ENCODE measurements at places on chromosomes 7 and 10.

DNA sequence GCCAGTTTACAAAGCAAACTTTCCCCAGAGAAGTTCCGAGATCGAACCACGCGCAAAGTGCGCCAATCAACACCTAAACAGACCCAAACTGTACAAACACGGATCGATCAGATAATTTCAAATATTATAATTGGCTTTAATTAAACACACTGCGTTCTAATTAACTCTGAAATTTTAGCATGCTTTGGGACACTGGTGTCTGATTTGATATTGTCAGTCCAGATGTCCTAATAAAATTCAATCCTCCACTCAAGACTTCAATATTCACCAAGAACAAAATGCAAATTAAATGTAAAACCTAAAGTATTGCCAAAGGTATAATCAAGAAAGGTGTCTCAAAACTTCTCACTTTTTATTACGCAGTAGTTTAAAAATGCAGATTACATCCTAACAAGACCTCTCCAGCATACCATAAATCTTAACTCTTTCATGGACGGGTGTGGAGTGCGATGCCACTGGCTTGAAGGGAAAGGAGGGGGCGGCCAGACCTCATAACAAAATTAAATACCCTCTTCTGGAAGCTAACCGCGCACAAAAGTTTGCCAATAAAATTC lies 5.9 kb upstream of the EBF3 start:
- no peak for DNase-seq

- DNase-seq: no peak
Observed at GRCh38 chr7:30907527-30908267, 4.0 kb upstream of the AQP1 start.

GRCh38 chr7:140732416-140732815 lies 35.9 kb downstream of the NDUFB2 start:
- no peak for DNase-seq

GRCh38 chr7:12351843-12352242 lies 51.8 kb downstream of the VWDE start:
- DNase-seq: no peak

DNA sequence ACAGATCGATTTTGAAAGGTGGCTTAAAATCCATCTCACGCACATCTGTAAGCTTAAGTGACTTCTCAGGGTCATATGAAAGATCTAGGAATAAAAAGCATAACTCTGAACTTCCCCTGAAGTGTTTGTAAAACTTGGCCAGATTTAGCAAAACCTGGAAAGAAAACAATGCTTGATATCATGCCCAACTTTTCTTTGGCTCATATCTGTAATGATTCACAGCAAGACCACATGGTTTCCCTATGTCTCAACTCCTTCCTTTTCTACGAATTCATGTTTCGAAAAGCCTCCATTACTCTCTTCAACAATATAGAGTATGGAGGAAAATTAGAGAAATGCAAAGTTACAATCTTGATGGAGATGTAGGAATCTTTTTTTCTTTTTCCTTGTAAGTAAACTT lies 20.1 kb upstream of the CABCOCO1 start:
- DNase-seq: no peak

DNA sequence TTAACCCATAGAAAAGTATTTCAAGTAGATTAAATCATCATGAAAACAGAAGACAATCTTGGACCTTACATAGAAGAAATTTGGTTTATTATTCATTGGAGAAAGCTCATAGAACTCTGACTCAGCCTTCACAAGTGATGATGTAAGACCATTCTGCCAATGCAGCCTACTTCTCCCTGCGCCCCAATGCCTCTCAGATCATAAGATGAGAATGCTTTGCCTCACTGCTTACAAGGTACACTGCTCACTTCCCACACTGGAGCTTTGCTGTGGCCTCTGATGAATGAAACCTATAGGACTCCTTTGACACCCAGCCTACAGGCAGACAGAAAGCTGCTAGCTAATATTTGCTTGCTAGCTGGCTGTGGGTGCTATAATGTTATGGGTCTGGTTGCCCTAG lies 569.4 kb upstream of the STEAP1 start:
- no peak for DNase-seq

DNA sequence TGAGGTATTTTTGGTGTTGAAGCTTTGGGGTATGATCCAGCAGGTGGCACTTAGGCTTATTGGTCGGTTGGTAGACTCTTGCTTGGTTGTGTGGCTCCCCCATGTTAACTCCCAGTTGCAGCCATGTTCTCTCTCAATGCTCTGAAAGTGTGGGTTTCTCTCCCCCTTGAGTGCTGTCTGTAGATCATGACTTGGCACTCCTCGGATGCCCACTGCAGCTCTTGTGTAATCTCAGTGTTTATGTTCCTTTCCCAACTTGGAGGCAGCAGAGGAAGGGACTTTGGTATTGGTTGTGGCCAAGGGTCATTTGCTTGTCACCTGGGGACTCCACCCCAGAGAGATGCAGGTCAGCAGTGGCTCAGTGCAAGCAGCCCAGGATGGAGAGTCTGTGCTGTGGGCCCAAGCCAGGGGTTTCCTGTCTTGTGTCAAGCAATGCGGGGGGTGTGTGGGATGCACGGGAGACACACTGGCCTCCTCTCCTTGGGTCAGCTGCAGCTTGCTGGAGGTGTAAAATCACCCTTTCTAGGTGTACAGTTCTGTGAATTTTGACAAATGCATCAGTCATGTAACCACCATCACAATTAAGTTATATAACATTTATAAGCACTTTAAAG lies 36.9 kb downstream of the PIK3CG start:
- no peak for DNase-seq

DNA sequence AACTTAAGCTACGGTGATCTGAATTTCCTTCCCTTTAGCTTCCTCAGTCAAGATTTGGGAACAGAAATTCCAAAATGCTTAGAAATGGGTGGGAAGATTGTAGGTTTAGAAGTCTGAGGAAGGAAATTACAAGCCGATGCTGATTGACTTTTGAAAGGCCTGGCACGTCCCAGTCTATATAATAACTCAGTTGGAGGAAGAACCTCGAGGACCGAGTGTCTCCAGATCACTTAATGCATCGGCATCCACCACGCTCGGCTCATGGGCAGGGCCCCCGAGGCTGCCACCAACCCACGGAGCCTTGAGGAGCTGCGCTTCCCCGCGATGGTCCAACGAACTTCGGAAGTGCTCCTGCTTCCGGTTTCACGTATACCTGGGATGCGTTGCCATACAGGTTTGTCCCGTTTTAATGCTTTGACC lies 10.4 kb upstream of the SP8 start:
- DNase-seq: no peak

- no peak for DNase-seq
Observed at GRCh38 chr7:91264924-91265681, 870 bp downstream of the FZD1 start.

DNA sequence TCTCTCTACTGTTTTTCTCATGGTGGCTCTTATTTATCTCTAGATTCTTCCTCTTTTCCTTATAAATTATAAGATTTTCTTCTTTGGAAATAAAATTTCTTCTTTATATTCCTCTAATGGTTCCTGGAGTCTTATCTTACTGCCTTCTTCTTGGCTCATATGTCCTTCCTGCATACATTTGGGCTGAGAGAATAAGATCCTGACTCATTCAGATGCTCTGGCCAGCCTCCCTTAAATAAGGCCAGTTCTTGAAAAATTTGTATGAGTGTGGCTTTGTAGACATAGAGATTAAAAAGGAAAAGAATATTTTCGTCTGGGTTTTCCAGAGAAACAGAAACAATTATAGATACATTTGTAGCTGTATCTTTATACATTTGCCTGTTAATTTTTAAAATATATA lies 411.3 kb downstream of the KIF20B start:
- no peak for DNase-seq

DNA sequence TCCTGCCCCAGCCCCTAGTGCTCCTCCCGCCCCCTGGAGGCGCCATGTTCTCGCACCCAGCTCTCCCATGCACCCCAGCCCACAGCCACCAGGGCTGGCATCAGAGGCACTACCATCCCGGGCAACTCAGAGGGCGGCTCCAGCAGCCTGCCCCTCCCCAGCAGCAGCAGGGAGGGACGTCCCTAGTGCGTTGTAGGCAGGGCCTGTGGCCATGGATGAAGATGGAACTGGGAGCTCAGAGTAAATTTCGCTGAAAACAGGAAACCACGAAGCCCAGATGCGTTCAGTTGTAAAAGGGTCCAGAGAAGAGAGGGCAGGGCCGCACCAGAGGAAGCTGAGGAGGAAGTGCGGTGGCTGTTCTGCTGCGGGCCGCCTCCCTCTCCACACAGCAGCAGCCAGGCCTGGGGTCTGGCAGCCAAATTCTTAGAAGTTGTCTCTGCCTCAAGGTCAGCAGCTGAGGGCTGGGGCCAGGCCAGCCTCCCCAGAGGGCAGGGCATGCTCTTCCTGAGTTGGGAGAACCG lies 24.6 kb downstream of the VSIR start:
- DNase-seq: no peak

DNA sequence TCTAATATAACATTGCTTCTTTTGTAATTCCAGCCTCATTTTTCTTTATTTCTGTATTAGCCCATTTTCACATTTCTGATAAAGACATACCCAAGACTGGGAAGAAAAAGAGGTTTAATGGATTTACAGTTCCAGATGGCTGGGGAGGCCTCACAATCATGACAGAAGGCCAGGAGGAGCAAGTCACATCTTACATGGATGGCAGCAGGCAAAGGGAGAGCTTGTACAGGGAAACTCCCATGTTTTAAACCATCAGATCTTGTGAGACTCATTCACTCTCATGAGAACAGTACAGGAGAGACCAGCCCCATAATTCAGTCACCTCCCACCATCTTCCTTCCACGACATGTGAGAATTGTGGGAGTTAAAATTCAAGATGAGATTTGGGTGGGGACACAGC lies 510.3 kb downstream of the CNTNAP2 start:
- DNase-seq: no peak

GRCh38 chr10:119323085-119324016 lies 116.0 kb downstream of the GRK5 start:
- DNase-seq: no peak

DNA sequence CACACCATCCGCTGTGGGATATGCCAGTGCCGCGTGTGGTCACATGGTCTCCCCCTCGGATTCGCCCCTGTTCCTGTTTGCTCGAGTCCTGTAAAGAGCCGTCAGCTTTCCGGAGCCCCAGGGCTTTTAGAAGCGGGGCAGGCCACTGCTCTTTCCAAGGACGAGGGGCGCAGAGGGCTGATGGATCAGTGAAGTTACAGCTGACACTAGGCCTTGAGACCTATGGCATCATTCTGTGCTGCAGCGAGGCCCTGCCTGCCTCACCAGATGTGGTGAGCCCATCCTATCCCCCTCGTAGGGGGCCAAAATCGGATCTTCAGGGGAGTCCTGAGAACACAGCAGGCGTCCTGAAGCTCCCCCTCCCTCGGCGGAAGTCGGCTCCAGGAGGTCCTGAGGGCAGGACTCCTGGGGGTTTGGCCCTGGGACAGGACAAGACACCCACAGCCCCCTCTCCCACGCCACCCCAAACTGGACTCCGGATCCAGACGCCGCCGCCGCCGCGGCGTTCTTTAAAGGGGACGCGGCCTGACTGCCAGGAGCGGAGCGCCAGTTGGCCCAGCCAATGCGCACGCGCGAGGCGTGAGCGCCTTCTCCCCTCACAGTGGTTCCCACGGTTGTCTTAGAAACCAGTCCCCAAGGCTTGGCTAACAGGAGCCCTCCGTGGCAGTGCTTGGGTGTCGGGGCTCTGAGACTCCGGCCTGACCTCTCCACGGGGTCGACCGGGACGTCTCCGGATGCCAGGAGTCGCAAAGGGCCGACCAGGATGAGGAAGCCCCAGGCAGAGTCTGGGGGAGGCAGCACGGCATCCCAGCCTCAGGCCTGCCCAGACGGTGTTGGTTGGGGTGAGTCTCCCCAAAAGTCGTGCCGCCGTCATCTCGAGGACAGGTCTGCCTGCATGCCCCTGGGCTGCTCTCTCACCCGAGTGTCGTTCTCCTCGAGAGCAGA lies 371.7 kb downstream of the ZNF716 start:
- DNase-seq: no peak

DNA sequence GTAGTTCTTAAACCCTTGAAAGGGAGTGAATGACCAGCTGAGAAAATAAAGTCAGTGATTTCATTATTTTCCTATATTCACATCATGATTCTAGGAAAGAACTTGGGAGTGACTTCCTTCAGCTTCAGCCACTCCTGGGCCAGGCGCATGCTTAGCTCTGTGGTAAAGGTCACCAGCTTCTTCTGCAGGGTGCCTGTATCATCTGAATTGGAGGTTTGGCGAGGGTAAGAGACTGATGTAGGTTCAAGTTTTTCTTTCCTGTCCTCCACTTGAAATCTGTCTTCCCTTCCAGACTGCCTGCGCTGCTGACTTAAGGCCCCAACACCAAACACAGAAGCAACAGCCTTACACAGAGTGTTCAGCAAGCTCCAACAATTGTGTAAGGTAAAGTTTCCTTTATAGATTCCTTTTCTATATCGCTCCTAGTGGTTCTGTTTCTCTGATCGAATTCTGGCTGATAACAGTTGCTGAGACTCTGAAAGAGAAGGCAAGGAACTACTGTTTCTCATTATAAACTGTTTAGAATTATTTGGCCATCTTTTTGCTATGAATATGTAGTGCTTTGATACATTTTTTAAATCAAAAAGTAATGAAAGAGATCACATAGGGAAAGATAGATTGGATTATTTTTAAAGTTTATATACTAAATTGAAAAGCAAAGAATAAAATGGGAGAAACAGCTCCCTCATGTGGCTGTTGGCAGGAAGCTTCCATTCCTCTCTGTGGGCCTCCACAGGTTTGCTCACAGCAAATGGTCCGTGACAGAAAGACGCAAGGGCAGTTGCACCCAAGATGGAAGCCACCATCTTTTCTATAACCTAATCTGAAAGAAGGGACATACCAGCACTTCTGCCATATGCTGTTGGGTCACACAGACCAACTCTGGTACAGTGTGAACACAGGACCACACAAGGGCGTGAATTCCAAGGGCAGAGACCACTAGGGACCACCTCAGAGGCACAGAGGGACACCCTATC lies 14.0 kb downstream of the GATAD1 start:
- DNase-seq: no peak

DNA sequence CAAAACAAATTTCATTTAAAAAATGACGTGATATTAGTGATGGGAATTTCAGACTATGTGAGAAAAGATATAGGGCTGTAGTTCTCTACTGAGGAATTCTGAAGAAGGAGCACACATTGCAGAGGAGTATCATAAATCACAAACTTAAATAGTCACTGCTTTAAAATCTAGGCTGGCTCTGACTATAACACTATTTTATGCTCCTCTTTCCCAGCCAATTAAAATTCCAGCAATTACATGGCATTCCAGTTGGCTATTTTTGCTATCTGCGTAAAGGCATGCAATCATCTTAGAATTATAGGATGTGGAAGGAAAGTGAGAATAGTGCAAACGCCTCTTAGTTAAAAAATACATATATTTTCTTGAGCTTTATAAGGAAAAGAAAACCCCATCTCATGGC lies 123.1 kb downstream of the GNAI1 start:
- DNase-seq: no peak

Data from stimulated activated CD8-positive, alpha-beta memory T cell treated with anti-CD3 and anti-CD28 coated beads, Interleukin-4, amount 100 ng/mL, for 4 hours (primary cell).